ENCODE measurements at places on chromosomes 5 and 9.

DNA sequence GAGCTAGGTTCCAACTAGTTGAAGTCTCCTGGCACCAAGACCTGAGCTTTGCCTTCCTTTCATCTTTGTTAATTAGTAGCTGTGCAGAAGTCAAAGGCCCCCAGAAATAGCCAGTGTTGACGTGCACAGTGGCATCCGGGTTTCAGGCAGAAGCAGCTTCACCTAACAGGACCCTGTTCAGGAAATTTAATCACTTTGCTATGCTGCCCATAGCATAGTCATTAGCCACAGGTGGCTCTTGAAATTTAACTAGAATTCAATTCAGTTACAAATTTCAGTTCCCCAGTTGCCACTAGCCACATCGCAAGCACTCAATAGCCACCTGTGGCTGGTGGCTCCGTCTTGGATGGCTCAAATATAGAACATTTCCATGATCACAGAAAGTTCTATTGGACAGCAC is 179.1 kb downstream of the GOLPH3 start:
- DNase-seq: no peak

DNA sequence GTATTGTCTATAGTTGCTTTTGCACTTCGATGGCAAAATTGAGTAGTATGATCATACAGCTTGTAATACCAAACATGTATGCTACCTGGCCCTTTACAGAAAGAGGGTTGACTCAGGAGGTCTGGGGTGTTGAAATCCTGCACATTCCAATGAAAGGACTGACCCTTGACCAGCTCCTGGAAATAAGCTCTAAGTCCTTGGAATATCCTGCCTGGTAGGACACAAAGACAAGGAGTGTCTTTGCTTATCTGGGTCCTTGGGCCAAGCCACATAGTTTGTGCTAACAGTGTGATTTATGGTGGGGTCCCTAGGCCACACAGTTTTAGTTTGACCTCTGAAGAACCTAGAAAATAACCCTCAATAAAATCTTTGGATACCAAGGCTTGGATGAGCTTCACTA is 89.3 kb upstream of the FTMT start:
- no peak for DNase-seq

DNA sequence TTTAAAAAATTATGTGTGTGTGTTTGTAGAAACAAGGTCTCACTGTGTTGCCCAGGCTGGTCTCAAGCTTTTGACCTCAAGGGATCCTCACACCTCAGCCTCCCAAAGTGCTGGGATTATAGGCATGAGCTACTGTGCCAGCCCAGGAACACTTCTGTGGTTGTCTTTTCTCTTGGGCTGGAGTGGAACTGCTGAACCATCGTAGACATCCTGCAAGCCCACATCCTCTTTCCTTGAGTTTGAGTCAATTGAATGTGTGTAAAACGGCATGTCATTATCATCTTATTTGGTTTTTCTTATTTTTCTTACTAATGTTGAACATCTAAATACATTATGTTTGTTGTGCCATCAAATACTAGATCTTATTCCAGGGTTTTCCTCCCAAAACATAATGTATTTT is 40.0 kb downstream of the EHMT1 start:
- DNase-seq: no peak

- no peak for DNase-seq
Observed at GRCh38 chr9:94178927-94179326, 80.2 kb upstream of the ZNF169 start.

DNA sequence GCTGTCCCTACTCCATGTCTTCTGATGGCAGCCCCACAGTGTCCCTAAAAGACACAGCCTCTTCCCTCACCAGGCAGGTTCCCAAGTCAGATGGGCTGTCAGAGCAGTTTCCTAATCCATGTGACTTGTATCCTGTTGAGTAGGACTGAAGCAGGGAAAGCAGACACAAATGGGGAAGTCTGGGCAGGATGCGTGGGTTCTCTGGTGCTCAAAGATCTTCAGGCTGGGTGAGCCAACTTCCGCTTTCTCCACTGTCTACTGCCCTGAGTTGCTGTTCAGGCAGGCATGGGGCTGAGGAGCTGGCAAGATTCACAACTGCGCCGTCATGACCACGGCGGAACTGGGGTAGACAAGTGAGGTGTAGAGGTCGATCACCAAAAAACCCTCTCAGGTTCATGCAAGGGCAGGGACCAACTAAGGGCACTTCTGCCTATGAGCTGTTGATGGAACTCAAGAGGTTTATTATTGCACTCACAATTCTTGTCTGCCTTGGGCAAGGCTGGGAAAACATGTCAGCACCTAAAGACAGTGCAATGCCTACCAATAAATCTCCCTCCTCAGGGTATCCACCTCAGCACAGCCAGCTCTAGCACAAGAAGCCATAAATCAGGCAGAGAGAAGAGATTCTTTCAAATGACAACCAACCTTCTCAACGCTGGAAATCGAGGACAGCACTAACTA is 83.4 kb downstream of the RAPGEF1 start:
- DNase-seq: no peak

GRCh38 chr5:65696892-65697291 is 25.0 kb downstream of the SGTB start:
- DNase-seq: no peak

GRCh38 chr5:175889910-175890684 is 18.7 kb downstream of the CPLX2 start:
- DNase-seq: no peak

DNA sequence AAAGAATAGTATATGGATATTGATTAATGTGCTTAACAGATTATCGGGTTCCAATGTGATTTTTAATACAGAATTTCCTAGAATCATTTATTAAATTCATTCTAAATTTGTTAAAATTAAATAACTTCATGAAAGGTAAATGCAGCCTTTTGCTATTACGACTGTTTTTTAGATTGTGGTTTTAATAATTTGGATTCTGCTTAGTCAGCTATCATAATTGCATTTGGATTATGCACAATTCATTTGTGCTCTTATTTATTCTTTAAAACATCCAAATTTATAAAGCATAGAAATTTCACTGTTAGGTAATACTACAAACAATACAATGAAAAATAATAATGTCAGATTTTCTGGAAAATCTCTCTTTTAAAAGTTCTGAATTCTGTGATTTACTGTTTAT is 1598.5 kb downstream of the EFNA5 start:
- no peak for DNase-seq

DNA sequence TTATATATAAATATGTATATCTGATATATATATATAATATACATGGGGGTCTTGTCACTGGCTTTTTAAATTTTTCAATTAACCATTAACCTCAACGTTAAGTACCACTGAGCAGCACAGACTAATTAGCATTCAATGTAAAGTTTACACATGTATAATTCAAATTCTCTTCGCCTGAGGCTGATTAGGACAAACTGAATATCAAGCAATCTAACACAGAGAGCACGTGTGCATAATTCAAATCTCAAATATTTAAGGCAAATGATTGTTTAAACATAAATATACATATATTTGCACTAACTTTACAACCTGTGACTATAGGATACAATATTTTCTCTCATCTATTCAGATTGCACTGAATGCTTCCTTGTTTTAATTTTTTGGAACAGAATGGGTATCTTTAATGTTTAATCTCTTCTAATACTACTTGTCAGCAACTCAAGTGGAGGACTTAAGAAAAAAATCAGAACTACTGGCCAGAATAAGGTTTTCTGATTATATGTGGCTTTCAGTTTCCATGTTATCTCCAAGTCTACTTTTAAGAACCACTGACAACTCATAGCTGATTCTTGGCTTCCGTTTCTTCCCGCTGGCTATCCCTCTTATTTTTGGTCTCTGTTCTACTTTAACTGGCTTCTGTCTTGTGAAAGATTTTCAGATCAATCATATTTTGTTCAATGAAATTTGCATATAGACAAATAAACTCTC is 204.8 kb downstream of the MLLT3 start:
- no peak for DNase-seq

GRCh38 chr9:112487008-112487798 is 576 bp downstream of the KIAA1958 start:
- DNase-seq: no peak

- DNase-seq: no peak
Observed at GRCh38 chr9:4069457-4070153, 230.3 kb downstream of the GLIS3 start.

- no peak for DNase-seq
Observed at GRCh38 chr9:89893886-89894285, 289.1 kb downstream of the GADD45G start.

DNA sequence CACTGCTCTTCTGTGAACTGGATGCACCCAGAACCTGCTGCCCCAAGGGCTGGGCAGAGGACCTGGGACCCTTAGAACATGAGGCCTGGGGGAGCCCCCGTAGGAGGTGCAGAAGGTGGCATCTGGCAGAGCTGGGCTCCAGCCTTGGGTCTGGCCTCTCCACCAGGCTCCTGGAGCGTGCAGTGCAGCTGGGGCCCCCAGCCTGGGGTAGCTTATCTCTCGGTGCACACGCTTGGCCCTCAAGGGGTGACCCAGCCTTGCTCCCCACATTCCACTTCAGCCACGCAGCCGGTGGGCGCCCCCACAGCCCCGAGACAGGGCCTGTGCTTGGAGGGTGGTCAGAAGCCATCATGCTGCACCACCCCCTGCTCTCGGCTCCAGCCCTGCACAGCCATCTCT is 5.6 kb upstream of the NR5A1 start:
- no peak for DNase-seq

GRCh38 chr9:112170235-112170634 is 4.9 kb downstream of the SUSD1 start:
- no peak for DNase-seq

- no peak for DNase-seq
Observed at GRCh38 chr9:37562826-37563225, 13.4 kb downstream of the FBXO10 start.
